ENCODE measurements at places on chromosomes 11 and 22. TPM values are rescaled to one million over a fixed set of nuclear protein-coding genes. Genes with fewer than 3 reads are reported as not detected.

Gene ZNRD2
- 123 TPM for polyA plus RNA-seq

Gene CRYBB2
- polyA plus RNA-seq = not detected

GRCh38 chr11:20522536-20522935 is 76.9 kb upstream of the SLC6A5 start:
- no peaks in the 10 kb centered on the region for H3K27me3 ChIP-seq
- H3K4me1 ChIP-seq = no peaks in the 10 kb centered on the region
- H3K27ac ChIP-seq = no peak overlapping the region
- H3K4me3 ChIP-seq = no peak overlapping the region
- DNase-seq = no peak
- H3K36me3 ChIP-seq = no peaks in the 10 kb centered on the region

Gene PRRG4
- not detected for polyA plus RNA-seq

Gene TMEM135
- 17.7 TPM for polyA plus RNA-seq

Measured in K562 (cell line).